ENCODE measurements at places on chromosomes 1 and 21. TPM values are rescaled to one million over a fixed set of nuclear protein-coding genes. Genes with fewer than 3 reads are reported as not detected.
A peak's percentile ranks its signal among the peaks of the same experiment; 100 is the strongest.

FHAD1 gene
- total RNA-seq, result 1.7 TPM

LEFTY1 gene
- 0.65 TPM for total RNA-seq

CYP2J2 gene
- total RNA-seq, result 1.3 TPM

OPTC gene
- not detected for total RNA-seq

GRCh38 chr1:20339811-20340457, 49.3 kb downstream of the VWA5B1 start:
- DNase-seq, result no peak

- no peak for DNase-seq
Measured at GRCh38 chr1:7450838-7451237, 320.3 kb upstream of the VAMP3 start.

DNA sequence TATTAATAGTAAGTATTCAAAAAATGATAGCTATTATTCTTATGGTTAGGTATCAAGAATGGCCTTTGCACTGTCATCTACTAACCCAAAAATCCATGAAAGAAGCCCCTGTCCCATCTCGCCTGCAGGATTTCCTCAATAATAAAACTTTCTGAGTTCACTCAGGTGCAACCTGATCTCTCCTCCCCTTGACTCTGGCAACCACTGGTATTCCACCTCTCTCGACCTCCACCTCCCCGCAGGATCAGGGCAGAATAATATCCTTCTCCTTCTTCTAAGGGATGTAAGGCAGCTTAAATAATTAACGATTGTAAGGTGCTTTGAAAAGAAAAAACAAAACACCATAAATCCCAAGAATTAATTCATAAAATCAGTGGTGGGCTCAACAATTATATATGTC, 359.3 kb downstream of the PLPP3 start:
- DNase-seq, result no peak

DNA sequence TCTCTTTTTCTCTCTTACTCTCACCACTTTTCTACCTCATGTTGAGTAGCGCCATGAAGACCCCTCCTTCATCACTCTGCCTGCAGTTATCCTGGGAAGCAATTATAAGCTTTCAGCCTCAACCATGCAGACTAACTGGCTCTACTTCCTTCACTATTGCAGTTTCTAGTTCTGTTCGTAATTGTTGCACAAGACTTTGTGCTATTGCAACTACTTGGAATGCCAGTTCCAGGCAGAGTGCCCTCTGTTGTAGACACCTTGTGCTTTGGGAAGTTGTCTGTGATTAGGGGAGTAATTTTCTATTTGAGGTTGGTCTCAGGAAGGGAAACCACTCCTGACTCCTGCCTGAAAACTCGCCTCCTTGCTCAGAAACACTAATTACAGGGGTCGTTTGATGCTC, 19.4 kb downstream of the PGM1 start:
- DNase-seq, result no peak

- no peak for DNase-seq
Measured at GRCh38 chr1:39960431-39960958, 5.5 kb downstream of the MFSD2A start.

DNA sequence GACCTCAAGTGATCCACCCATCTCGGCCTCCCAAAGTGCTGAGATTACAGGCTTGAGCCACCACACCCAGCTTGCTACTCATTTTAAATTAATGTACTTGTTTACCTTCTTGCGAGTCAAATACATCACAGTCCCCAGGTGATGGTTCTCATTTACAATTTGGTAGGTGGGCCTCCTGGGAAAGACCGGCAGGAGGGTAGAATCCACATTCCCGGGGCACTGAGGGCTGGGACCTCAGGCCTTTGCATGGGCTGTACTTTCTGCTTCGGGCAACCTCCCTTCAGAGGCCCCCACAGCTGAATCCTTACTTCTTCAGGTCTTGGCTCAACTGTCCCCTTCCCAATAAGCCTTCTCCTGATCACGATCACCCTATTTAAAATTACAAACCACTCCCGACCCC, 165.5 kb downstream of the KAZN start:
- no peak for DNase-seq

DNA sequence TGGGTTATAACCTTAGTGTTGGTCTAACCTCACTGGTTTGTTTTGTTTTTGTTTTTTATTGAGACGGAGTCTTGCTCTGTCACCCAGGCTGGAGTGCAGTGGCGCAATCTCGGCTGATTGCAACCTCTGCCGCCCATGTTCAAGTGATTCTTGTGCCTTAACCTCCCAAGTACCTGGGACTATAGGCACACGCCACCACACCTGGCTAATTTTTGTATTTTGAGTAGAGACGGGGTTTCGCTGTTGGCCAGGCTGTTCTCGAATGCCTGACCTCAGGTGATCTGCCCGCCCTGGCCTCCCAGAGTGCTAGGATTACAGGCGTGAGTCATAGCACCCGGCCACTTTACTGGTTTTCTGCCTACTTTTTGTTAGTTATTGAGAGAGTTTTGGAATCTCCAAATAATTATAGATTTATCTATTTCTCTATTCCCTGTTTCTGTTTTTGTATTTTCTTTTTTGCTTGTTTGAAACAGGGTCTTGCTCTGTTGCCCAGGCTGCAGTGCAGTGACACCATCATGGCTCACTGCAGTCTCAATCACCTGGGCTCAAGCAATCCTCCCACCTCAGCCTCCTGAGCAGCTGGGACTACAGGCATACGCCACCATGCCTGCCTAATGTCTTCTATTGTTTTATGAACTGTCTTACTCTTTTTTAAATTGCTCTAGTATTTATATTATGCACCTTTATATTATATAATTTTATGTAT, 21.4 kb downstream of the SMG7 start:
- DNase-seq, result no peak

- DNase-seq, result no peak
Measured at GRCh38 chr1:153598309-153599172, 14.4 kb downstream of the S100A16 start.

- peak; percentile 29 for DNase-seq
Measured at GRCh38 chr1:48109390-48110013, 112.3 kb upstream of the TRABD2B start.

DNA sequence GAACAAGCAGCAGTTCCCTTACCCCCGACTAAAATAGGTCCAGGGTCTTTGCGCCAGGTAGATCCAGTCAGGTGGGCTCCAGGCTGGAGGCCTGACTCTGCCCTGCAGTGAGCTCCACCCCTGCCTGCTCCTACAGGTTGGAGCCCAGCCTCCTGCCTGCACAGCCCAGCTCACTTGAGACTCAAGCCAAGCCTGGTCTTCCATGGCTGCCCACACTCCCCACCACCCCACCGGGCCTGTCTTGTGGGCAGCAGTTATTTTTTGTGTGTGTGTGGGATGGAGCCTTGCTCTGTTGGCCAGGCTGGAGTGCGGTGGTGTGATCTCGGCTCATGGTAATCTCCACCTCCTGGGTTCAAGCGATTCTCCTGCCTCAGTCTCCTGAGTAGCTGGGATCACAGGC, 28.5 kb downstream of the RAP1GAP start:
- DNase-seq, result no peak

Measured in neural crest cell (in vitro differentiated cells).